ENCODE measurements at places on chromosomes 11 and 22.

DNA sequence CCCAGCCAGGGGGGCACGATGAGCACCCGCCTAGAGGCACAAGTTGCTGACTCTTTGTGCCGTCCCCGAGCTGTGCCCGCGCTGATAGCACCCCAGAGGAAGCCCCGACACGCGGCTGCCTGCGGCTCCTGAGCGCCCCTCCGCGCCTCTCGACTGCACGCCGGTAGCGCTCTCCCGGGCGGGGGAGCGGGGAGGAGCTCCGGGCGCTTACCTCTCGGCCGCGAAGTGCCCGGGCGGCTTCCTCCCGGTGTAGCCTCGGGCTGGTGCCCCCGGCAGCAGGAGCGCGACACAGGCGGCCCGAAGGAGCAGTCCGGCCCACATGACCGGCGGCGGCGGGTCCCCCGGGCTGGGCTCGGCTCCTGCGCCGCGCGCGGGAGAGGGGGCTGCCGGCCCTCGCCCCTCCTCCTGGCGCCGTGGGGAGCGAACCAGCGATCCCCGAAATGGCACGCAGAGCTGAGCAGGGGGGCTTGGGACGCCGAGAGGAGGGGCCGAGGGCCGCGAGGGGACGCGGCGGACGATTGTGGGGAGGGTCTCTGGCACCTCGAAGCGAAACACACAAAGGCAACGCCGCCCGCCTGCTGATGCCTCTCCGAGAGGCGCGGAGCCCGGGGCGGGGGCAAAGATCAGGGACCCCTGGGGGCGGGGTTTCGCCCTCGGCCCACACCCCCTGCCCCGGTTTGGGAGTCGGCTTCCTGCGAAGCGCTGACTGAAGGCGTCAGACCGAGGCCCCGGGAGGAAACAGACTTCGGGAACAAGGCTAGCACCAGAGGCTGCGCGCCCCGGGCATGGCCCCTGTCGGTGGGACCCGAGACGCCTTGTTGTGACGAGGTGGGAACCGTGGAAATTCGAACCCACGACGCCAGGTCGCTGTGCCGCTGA, at the start of gene VWCE:
TSS of gene VWCE (minus strand) at position 600 of the 879 bp plus-strand sequence. CDS start at position 321, 279 bp downstream.
- H3K36me3 ChIP-seq = peaks cover 18% of the 10 kb centered on the region
- peak; percentile 78 for DNase-seq

- H3K27me3 ChIP-seq = no peaks in the 10 kb centered on the region
- H3K4me1 ChIP-seq = no peaks in the 10 kb centered on the region
- H3K36me3 ChIP-seq = no peaks in the 10 kb centered on the region
- no peak overlapping the region for H3K27ac ChIP-seq
- no peak overlapping the region for H3K4me3 ChIP-seq
Observed at GRCh38 chr11:100003985-100004384, 683.1 kb upstream of the ARHGAP42 start.

DNA sequence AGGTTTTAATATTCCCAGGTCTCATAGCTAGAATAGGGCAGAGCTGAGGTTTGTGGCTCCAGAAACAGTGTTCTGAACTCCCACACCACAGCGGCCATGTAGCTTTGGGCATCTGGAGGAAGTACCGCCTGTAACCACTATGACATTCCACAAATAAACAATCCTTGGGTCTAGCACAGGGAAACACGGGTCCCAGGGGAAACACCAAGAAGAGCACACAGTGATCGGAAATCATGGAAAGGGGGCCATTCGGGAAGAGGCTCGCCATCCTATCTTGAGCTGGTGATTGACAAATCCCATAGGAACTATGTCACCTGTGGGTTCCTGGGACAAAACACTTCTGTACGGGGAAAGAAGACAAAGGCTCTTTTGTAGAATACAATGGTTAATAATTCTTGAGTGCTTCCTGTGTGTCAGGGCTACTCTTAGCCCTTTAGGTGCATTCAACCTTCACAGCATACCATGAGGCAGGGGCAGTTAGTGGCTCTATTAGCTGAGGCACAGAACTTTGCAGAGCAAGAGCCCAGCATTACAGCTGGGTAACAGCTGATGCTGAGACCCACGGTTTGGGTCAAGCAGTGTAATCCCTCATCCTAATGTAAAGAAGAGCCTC, 514.2 kb downstream of the NTM start:
- peaks cover 23% of the 10 kb centered on the region for H3K4me1 ChIP-seq
- H3K27me3 ChIP-seq = peaks cover 64% of the 10 kb centered on the region
- H3K36me3 ChIP-seq = no peaks in the 10 kb centered on the region

- no peaks in the 10 kb centered on the region for H3K36me3 ChIP-seq
- DNase-seq = no peak
- no peak overlapping the region for H3K4me3 ChIP-seq
- H3K27me3 ChIP-seq = no peaks in the 10 kb centered on the region
- H3K4me1 ChIP-seq = peaks cover 5% of the 10 kb centered on the region
- H3K27ac ChIP-seq = no peak overlapping the region
Observed at GRCh38 chr22:50105208-50106100, 15.6 kb downstream of the MOV10L1 start.

- no peak overlapping the region for H3K27ac ChIP-seq
- no peaks in the 10 kb centered on the region for H3K36me3 ChIP-seq
- H3K4me3 ChIP-seq = no peak overlapping the region
- H3K4me1 ChIP-seq = no peaks in the 10 kb centered on the region
- DNase-seq = no peak
- peaks cover 30% of the 10 kb centered on the region for H3K27me3 ChIP-seq
Observed at GRCh38 chr11:119750056-119750455, 21.1 kb upstream of the NECTIN1 start.

DNA sequence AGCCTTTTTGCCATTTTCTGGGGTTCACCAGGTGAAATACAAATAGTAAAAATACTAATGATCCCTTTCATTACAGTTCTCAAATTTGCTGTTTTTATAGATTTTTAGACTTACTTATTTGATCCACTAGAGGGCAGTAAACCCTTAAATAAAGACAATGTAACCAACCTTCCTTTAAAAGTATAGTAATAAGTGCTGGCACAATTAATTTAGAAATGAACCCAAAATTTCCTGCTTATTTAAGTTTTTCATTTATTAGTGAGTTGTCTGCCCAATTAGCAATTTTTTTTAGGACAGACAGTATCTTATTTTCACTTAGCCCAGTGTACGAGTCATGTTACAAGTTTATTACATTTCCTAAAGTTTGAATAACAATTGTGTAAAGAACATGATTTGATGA, 4.7 kb downstream of the DDIAS start:
- H3K27ac ChIP-seq = no peak overlapping the region
- no peak for DNase-seq
- H3K27me3 ChIP-seq = no peaks in the 10 kb centered on the region
- no peak overlapping the region for H3K4me3 ChIP-seq
- H3K36me3 ChIP-seq = peaks cover under 1% of the 10 kb centered on the region

DNA sequence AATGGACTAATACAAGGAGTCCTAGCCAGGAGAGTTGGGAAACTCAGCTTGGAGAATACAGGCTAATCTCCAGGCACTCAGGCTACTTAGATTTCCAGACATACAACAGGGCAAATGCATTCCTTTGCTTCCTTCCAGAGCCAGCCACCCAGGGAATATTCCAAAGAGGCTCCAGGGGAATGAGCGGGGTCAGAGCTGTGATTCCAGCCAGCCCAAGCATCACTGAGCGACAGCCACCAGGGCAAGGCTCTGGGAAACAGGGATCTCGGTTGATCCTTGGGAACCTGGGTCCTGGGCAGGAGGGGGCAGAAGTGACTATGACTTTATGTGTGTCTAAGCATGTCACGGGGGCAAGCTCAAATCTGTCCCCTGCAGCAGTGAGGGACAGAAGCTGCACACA, 112.3 kb upstream of the LMO1 start:
- no peaks in the 10 kb centered on the region for H3K4me1 ChIP-seq
- no peaks in the 10 kb centered on the region for H3K36me3 ChIP-seq
- H3K27ac ChIP-seq = no peak overlapping the region
- DNase-seq = no peak
- no peak overlapping the region for H3K4me3 ChIP-seq

- H3K27ac ChIP-seq = no peak overlapping the region
- no peak for DNase-seq
- no peaks in the 10 kb centered on the region for H3K36me3 ChIP-seq
Observed at GRCh38 chr22:35616043-35616442, 1.1 kb downstream of the MB start.

GRCh38 chr11:72584293-72584938, 89.8 kb downstream of the PDE2A start:
- no peak for DNase-seq
- H3K4me3 ChIP-seq = peak overlapping the region; percentile 52
- no peak overlapping the region for H3K27ac ChIP-seq

- H3K27ac ChIP-seq = no peak overlapping the region
- H3K4me1 ChIP-seq = peaks cover 29% of the 10 kb centered on the region
- peaks cover 41% of the 10 kb centered on the region for H3K27me3 ChIP-seq
- no peaks in the 10 kb centered on the region for H3K36me3 ChIP-seq
- no peak for DNase-seq
Observed at GRCh38 chr11:116043857-116044256, 539.6 kb upstream of the CADM1 start.

- no peak for DNase-seq
- H3K4me3 ChIP-seq = no peak overlapping the region
- no peak overlapping the region for H3K27ac ChIP-seq
- H3K27me3 ChIP-seq = no peaks in the 10 kb centered on the region
Observed at GRCh38 chr11:100445231-100445735, 241.8 kb upstream of the ARHGAP42 start.

GRCh38 chr11:111176603-111177002, 68.9 kb upstream of the POU2AF2 start:
- no peak overlapping the region for H3K27ac ChIP-seq
- no peak overlapping the region for H3K4me3 ChIP-seq
- H3K36me3 ChIP-seq = no peaks in the 10 kb centered on the region

DNA sequence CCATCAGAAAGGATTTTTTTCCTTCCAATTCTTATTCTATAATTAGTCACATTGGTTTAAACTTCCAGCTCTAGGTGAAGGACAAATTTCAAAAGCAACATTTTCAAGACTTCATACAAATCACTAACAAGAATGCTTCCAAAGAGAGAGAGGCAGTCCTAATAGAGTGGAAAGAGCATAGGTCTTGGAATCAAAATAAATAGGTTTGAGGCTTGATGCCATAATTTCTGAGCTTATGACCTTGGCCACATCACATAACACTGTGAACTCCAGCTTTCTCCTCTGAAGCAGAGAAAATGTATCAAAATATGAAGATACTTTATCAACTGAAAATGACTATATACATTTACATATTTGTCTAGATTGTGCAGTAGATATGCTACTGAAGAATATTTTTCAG, 246.8 kb downstream of the GRM5 start:
- peaks cover 3% of the 10 kb centered on the region for H3K27me3 ChIP-seq
- no peaks in the 10 kb centered on the region for H3K4me1 ChIP-seq
- H3K27ac ChIP-seq = no peak overlapping the region
- H3K36me3 ChIP-seq = no peaks in the 10 kb centered on the region
- no peak for DNase-seq

- H3K27me3 ChIP-seq = peaks cover 82% of the 10 kb centered on the region
- H3K36me3 ChIP-seq = no peaks in the 10 kb centered on the region
- peaks cover 25% of the 10 kb centered on the region for H3K4me1 ChIP-seq
- H3K4me3 ChIP-seq = peak overlapping the region; percentile 61
Observed at GRCh38 chr22:37428649-37429586, 1.6 kb upstream of the ELFN2 start.

- H3K4me3 ChIP-seq = no peak overlapping the region
- H3K4me1 ChIP-seq = peaks cover 11% of the 10 kb centered on the region
- no peak for DNase-seq
- H3K27ac ChIP-seq = no peak overlapping the region
- H3K36me3 ChIP-seq = no peaks in the 10 kb centered on the region
Observed at GRCh38 chr11:19294444-19294843, 53.7 kb upstream of the E2F8 start.

GRCh38 chr11:134837887-134838232, 425.8 kb upstream of the B3GAT1 start:
- H3K27ac ChIP-seq = no peak overlapping the region
- no peak overlapping the region for H3K4me3 ChIP-seq
- no peaks in the 10 kb centered on the region for H3K4me1 ChIP-seq
- no peaks in the 10 kb centered on the region for H3K36me3 ChIP-seq
- H3K27me3 ChIP-seq = peaks cover 39% of the 10 kb centered on the region
- peak; percentile 58 for DNase-seq

DNA sequence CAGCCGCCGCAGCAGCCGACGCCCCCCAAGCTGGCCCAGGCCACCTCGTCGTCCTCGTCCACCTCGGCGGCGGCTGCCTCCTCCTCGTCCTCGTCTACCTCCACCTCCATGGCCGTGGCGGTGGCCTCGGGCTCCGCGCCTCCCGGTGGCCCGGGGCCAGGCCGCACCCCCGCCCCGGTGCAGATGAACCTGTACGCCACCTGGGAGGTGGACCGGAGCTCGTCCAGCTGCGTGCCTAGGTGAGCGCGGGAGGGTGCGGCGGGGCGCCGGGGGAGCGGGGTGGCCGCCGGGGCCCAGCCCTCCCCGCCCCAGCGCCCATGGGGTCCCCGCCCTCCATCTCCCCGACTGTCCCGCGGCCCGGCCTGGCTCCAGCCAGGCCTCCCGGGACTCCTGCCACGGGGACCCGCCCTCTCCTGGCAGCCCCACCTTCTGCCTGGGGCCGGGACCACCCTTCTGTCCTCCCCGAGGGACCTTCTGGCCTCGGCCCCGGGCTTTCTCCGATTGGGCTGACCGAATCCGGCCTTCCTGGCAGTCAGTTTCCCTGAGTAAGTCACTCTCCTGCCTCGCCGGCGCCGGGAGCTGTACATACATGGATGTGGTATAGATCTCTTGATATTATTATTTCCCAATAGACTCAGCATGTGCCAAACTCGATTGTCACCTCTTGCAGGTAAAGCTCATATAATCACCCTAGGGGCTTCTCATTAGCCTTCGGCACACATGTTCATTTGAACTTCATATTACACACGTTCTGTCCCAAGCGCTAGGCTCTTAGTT, 720 bp downstream of the PACS1 start:
- H3K27me3 ChIP-seq = no peaks in the 10 kb centered on the region
- H3K4me3 ChIP-seq = peak overlapping the region; percentile 96
- peaks cover 30% of the 10 kb centered on the region for H3K36me3 ChIP-seq
- peaks cover 37% of the 10 kb centered on the region for H3K4me1 ChIP-seq
- H3K27ac ChIP-seq = peak overlapping the region; percentile 88

DNA sequence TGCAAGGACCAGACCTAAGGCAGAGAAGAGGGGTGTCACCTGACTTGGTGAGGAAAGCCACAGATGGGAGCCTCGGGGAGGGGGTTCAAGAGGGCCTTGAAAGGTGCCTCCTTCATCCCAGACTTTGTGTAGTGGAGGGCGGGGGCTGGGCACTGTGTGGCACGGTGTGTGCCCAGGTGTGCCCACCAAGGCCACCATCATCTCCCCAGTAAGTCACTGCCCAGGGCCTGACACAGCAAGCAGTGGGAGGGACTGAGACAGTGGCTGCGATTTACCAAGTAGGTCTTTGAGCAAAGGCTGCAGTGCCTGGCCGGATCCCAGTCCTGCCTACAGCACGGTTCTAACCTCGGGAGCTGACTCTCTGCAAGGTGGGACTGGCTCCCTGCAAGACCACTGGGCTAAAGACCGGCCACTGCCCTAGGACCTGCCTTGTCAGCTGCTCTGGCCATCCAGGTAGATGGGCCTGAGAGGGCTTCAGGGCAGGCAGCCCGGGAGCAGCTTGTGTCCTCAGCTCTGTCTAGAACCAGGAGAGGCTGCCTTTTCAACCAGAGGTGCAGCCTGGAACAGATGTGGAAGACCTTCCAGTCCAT, 1.4 kb downstream of the OSM start:
- H3K27ac ChIP-seq = no peak overlapping the region
- H3K36me3 ChIP-seq = no peaks in the 10 kb centered on the region
- H3K27me3 ChIP-seq = peaks cover 5% of the 10 kb centered on the region
- H3K4me1 ChIP-seq = peaks cover 7% of the 10 kb centered on the region
- no peak overlapping the region for H3K4me3 ChIP-seq
